MM.1S (cell line): ENCODE measurements at places on chromosomes 1 and 21.

- no peak for DNase-seq
These were observed 372.2 kb downstream of the PTBP2 start for GRCh38 chr1:97093741-97094140.

DNA sequence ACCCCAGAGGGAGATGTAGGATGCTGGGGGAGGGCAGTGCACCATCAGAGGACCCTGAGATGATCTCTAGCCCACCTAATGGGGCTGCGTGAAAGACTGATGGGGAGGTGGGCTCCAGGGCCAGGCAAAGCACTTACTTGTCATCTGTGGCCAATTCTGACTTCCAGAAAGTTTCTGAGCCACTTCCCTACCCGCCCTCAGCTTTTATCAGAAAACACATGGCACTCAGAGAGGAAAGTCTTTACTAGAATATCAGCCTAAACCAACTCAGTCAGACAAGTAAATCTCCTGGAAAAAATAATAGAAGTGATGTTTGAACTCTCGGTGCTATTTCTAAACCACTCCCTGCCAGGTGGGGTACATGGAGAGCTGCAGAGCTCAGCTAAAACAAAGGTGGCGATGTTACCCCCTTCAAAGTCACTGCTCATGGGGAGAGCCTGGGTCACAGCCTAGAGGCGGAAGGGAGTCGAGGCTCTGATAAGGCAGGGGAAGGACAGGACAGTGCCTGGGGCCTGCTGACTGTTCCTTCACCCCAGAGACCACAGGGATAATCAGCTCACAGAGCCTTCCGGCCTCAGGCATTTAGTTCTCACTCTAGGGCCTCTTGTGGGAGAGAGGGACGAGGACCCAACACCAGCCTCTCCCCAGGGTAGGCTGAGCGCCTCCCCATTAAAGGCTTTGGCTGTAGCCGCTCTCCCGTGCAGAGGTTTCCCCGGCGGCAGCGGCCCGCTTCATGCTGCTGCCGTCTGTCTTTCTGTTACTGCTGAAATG is 14.2 kb downstream of the SMIM12 start:
- no peak for DNase-seq

GRCh38 chr1:3652548-3653285 is 401 bp downstream of the TP73 start:
- no peak for DNase-seq

GRCh38 chr1:183583466-183583865 is 6.8 kb downstream of the NCF2 start:
- no peak for DNase-seq

GRCh38 chr1:9230869-9231533 is 3.6 kb upstream of the H6PD start:
- DNase-seq = peak; percentile 25

DNA sequence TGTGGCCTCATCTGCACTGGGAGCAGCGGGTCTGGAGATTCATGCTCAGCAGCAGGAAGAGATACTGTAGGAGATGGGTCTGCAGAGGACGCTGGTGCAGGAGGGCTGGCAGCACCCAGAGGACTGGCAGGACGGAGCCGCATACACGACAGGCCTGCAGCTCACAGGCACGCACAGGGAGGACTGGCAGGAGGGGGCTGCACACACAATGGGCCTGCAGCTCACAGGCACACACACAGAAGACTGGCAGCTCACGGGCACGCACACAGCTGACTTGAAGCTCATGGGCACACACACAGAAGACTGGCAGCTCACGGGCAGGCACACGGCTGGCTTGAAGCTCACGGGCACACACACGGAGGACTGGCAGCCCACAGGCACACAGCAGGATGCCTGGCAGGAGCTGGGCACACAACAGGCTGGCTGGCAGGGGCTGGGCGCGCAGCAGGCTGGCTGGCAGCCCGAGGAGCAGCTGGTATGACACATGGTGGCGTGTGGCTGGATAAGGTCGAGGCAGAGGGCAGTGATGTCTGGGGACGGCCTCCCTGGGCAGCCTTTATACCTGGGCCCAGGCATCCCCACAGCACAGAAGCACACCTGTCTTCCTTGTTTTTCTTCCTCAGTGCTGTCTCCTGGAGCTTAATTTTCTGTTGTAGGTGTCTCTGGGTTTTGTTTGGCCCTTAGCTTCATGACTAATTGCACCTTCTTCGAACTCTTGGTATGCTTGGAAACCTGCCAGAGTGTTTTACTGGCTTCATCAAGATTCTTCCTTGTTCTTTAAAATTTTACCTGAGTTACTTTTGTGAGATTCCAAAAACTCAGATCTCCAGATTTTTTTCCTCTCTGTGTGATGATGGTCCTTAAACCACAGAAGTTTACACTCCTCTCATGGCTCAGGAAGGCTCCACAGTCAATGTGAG is at the start of gene KRTAP12-2:
KRTAP12-2 (minus strand) TSS at position 527 of the 920 bp plus-strand sequence; CDS start at position 486, 41 bp downstream.
- DNase-seq = no peak

DNA sequence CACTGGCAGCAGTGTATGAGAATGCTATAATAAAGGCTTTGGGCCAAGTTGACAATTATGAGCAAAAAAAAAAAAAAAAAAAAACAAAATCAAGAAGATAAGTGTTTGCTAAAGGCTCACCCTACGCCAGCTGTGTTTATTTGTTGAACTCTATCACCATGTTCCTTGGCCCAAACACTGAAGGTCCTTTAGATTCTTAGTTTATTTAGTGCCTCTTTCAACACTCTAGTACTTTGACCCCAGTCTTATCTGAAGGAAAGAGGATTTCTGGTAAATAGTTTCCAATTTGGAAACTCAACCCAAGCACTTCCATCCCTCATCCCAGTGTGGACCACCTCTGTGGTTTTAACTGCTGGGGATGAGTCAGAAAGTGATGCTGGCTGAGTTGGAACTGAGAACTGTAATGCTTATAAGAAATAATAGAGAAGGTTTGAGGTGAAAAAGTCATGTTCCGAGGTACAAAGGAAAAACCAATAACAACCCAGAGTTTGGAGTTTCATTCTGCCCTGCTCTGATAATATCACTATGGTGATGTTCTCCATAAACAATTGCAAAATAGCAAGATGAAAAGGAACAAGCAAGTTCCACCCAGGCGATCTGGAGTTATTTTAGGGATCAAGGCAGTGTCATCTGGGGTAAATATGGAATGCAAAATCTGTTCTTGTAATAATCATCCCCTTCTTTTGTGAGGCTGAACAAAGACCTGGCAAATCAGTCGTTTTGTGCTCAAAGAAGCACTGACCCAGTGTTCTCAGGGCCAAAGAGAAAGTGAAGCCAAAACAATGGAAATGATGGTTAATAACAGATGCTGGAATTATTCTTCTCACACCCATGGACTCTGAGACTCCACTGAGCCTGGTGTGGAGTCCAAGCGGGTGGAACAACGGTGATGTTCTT is 19.7 kb upstream of the CAPZB start:
- no peak for DNase-seq

GRCh38 chr1:185789501-185790193 is 55.5 kb downstream of the HMCN1 start:
- no peak for DNase-seq

DNA sequence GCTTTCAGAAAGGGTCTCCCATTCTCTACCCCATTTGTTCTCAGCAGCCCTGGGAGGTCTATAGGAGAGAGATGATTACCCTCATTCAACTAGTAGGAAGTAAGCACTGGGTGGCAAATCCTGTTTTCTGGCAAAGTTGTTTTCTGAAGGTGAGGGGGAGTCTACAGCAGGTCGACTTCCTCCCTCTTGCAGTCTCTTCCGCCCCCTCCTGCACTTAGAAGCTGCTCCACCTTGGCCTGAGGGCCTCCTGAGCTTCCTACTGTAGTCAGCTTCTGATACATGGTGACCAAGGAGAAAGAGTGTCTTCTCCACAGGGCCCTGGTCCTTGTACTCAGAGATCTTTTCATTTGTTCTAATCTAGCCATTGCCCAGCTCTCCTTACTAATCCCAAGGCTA is 93.1 kb downstream of the RGL1 start:
- no peak for DNase-seq

- no peak for DNase-seq
These were observed 12.8 kb downstream of the S100A7 start for GRCh38 chr1:153447498-153448170.

DNA sequence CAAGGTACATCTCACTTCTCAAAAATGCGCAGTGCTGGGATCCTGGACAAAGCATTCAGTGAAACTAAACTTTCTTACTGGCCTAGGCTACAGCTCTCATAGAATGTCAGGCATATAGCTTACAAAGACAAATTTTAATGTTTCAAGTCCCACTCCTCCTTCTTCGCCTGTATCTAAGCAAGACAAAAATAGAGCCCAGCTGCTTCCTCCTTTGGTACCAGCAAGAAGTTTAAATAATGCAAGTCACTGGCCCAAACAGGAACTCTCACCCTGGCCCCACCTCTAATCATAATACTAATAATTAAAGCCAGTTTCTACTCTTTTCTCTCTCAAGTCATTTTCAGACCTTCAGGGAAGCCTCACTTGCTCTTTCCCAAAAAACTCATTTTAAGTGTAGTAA is 1267.9 kb downstream of the MRPL39 start:
- DNase-seq = no peak

DNA sequence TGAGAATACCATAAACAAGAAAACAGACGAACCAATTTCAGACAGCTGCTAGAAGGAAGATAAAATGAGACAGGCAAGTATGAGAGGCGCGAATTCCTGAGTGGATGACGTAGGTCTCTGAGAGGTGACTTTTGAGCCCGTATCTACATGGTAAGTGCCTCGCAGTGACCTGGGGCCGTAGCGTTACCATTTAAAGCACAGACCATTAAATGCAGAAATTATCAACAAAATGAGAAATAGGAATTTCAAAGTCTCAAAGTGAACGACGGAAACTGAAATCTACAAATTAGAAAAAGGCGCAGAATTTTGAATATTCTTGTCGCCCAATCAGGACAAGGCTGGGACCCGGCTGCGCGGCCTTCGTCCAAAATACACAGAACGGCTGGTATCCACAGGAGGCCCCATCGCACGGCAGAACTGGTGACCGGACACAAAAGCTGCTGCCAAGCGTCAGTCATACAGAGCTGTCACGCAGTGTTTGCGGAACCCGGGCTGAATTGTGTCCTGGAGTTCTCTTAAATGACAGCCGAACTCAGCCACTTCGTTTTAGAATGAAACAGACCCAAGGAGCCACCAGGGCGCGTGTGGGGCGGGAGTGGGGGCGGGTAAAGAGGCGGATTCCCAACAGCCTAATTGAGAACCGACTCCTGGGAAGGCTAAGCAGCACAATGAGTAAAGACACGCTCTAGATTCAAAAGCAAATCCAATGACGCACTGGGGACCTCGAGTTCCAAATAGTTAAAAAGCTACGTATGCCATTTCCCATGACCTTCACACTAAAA is 13.8 kb upstream of the BOLA1 start:
- peak; percentile 92 for DNase-seq

GRCh38 chr1:232810856-232811255 is 5.6 kb downstream of the MAP10 start:
- DNase-seq = no peak

GRCh38 chr21:27164208-27165177 is 197.6 kb upstream of the ADAMTS5 start:
- no peak for DNase-seq

DNA sequence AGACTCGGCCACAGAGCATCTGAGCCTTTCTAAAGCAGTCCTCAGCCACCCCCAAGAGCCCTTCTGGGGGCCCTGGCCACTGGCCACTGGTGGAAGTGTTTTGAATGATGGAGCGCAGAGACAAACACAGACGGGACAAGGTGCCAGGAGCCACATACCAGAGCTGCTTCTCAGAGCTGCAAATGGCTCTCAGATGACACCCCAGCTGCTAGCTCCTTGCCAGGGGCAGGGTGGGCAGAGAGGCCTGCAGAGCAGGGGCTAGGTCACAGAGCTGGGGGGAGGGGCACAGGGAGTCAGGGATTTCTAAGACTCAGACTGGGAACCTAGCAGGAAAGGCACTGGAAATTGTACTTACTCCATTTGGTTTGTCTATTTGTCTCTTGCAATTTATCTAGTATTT is 30.4 kb downstream of the KCNN3 start:
- DNase-seq = no peak

GRCh38 chr1:56389813-56390212 is 189.6 kb downstream of the PLPP3 start:
- DNase-seq = no peak

- DNase-seq = no peak
These were observed 12.5 kb downstream of the BPNT1 start for GRCh38 chr1:220076861-220077762.

DNA sequence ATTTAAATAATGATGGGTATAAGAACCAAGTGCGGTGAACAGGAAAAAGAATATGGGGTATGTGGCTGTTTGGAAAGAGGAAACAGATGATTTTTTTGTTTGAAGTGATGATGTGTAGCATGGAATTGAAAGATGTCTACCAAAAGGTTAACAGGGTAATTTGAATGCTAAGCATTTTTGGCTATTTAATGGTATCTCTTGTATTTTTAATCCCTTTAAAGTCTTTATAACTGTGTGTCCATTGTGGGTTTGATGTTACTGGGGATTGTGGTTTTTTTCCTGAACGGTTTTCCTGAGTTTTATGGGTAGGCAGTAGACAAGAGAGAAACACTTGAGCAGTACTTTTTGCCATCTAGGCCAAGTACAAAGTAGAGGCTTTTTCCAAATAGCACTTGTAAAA is 63.2 kb downstream of the PRDM2 start:
- DNase-seq = no peak

DNA sequence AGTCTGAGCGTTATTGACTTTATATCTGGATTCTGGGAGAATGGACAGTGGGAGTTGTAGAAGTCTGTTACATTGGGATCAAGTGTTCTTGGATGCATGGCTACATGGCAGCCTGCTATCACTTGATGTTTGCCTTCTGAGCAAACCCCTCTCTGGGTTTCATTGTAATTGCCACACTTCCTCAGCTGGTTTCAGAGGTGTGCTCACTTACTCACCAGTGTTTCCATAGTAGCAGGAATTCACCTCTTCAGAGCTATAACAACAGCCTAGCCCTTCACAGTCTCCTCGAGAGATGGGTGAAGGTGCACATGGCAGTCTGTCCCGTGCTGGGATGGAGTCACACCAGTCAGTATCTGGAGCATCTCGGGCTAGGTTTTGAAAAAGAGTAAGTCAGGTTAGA is 2.6 kb downstream of the ZP4 start:
- DNase-seq = no peak

GRCh38 chr1:237851210-237851845 is 39.4 kb downstream of the ZP4 start:
- DNase-seq = peak; percentile 59

DNA sequence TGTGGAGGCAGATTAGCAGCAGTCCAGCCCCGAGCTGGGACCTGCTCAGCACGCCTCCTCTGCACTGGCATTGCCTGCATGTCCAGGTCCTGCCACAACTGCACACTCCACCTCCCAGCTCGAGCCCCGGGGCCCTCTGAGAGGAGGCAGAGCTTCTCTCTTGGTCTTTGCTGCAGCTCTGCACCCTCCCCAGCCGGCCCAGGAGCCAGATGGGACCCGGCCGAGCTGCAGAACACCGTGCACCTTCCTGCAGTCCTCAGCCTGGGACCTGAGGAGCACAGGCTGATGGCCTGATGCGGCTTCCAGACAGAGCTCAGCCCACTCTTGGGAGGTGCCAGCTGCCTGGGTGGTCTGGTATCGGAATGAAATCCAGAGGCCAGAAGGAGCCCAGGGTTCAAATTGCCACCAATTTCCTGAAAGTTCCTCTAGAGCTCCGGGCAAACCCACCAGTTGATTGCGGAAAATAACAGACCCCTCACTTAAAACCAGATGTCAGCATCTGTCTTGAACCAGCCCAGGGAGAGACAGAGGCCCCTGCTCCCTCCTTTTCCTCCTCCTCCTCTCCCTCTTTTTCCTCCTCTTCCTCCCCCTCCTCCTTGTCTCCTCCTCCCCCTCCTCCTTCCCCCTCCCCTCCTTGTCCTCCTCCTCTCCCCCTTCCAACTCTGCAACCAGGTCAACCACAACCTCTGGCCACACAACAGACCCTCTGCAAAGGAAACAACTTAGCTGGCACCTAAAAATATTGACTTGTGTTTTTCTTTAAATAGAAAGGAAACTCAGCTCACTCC is 10.6 kb upstream of the SPSB1 start:
- DNase-seq = peak; percentile 66
